Kidney tubule cell (primary cell): ENCODE measurements at places on chromosomes 11 and 22.

GRCh38 chr11:90218606-90219005 lies 4.2 kb downstream of the CHORDC1 start:
- DNase-seq, result peak; percentile 8

DNA sequence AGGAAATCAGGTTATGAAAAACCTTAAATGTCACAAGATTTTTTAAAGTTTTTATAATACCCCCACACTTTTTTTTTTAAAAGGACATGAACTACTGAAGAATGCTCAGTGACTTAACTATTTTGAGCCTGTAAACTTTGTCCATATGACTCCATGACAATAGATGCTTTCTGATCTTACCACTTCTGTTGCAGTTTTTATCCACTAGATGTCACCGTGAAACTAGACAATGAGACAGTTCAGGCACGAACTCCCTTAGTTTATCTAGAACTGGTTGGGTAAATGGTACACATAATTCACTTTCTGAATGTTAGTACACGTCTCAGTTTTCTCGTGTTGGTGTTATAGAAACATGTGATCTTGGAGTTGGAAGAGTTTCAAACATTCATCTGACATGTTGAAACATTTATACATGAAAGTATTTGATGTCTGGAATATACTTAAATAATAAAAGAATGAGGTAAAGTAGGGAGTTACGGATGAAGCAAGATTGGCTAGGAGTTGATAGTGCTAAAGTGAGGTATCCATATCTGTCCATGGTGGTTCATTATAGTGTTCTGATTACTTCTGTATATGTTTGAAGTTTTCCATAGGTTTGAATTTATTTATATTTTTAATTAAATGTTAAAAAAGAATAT lies 8.1 kb downstream of the CCDC15 start:
- peak; percentile 73 for DNase-seq

DNA sequence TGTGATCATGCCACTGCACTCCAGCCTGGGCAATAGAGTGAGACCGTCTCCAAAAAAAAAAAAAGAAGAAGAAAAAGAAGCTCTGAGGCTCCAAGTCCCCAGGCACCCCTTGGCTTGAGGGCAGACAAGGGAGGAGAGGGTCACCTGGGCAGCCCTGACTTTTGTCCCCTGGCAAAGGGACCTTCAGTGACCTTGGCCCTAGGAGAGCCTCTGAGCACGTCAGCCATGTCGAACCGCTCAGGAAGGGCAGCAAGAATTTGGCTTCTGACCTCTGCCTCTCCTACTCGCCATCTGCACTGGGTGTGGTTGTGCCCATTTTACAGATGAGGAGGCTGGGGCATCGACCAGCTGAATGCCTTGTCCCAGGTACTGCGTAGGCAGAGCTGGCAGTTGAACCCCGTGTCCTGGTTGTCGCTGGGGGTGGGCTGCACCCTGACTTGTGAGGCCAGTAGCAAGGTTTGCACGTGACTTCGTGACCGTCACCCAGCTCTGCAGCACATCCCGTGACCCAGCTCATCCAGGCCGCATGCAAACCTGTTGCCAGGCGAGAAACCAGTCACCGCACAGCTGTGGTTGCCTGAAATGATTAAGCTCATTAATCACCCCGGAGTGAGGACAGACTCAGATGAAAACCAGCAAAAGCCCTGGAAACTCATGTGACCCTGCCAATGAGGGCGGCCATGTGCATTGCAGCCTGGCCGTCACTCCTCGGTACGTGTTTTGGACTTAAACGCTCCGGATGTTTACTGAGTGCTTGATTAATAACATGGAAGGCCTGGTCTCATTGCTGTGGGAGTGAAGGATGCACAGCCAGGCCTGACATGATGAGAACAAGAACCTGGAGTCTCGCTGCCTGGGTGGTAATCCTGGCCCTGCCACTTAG lies 47.7 kb upstream of the PPP6R3 start:
- DNase-seq, result peak; percentile 18

GRCh38 chr11:100823360-100823759 lies 136.3 kb downstream of the ARHGAP42 start:
- no peak for DNase-seq

DNA sequence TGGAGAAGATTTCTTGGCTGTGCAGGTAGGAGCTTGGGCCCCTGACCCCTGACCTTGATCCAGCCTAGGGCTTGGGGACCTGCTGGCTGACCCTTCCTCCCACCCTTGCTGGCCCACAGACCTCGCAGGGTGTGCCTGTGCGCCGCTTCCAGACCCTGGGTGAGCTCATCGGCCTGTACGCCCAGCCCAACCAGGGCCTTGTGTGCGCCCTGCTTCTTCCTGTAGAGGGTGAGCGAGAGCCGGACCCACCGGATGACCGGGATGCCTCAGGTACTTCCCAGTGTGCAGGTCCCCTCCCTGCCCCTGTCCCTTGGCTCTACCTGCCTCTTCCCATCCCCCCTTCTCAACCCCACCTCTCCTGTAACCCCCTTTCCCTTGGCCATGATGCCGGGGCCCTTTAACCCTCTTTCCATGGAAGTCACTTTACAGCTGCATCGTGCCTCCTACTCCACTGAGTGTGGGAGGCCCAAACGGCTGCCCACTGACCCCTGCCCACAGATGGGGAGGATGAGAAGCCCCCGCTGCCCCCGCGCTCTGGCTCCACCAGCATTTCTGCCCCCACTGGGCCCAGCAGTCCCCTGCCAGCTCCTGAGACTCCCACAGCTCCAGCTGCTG lies 3.8 kb downstream of the INPPL1 start:
- no peak for DNase-seq

- DNase-seq, result no peak
Measured at GRCh38 chr11:134542401-134543165, 130.5 kb upstream of the B3GAT1 start.

- no peak for DNase-seq
Measured at GRCh38 chr11:33657757-33658156, 42.9 kb downstream of the C11orf91 start.

- peak; percentile 84 for DNase-seq
Measured at GRCh38 chr11:60924110-60924905, at the start of gene TMEM132A. Gene TMEM132A (plus strand): TSS chr11:60924460. CDS start chr11:60924634, 174 bp downstream.

DNA sequence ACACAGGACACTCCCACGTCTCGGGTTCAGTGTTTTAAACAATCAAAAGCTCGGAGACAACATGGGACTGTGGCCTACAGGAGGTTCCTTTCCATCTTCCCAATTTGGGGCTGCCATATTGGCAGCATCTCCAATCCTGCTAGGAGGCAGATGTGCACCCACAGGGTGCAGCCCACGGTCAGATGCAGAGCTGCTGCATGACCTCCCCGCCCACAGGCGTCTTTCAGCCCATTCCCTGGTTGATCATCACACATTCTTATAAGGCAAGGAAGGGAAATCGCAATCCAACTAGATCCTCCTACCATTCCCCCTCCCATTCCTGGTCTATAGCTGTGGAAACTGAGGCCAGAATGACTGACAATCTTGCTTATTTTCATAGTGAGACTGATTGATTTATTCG lies 121.4 kb downstream of the MICAL3 start:
- DNase-seq, result no peak

DNA sequence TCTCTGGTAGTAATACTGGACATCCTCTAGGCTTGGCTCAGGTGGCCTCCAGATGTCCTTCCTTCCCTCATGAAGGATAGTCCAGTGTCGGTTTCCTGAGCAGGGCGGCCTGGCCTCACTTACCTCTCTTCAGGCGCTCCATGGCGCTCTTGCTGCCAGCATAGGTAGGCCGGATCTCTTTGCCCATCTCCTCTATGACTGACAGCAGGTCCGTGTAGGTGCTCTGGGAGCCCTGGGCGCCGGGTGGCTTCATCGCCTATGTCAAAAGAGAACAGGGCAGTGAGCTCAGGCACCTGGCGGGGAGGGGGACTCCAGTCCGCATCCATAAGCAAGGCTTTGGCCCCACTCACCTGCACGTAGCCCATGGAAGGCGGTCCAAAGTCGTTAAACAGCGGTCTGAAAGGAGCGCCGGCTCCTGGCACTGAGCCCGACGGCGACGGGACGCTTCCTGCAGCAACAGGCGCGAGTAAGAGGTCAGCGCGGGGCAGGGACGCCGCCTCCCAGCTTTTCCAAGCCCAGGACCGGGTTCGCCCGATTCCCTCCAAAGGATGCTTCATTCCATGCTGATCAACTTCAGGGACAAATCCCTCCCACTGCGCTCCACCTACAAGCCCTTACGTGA lies 609 bp downstream of the CDK2AP2 start:
- no peak for DNase-seq

DNA sequence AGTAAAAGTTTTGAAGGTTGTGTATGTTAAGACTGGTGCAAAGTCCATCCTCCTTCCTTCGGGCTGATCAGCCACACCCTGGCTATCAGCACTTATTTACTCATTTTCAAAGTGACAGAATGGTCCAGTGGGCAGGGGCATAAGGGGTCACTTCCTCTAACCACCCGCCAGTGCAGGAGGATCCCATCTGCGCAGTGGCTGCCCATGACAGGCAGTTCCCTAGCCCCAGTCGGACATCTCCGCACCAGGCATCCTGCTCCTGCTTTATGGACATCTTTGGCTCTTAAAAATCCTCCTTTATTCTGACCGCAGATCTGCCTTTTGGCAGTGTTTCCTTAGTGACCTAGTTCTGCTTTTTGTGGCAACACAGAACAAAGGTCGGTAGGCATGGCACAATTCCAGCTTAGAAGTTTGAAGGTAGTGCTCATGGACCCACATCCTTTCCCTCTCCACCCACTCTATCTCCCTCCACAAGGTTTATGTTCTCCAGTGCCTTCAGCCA lies 55.9 kb downstream of the BMAL1 start:
- DNase-seq, result peak; percentile 90

GRCh38 chr22:41406410-41406809 lies 24.7 kb downstream of the TEF start:
- no peak for DNase-seq

DNA sequence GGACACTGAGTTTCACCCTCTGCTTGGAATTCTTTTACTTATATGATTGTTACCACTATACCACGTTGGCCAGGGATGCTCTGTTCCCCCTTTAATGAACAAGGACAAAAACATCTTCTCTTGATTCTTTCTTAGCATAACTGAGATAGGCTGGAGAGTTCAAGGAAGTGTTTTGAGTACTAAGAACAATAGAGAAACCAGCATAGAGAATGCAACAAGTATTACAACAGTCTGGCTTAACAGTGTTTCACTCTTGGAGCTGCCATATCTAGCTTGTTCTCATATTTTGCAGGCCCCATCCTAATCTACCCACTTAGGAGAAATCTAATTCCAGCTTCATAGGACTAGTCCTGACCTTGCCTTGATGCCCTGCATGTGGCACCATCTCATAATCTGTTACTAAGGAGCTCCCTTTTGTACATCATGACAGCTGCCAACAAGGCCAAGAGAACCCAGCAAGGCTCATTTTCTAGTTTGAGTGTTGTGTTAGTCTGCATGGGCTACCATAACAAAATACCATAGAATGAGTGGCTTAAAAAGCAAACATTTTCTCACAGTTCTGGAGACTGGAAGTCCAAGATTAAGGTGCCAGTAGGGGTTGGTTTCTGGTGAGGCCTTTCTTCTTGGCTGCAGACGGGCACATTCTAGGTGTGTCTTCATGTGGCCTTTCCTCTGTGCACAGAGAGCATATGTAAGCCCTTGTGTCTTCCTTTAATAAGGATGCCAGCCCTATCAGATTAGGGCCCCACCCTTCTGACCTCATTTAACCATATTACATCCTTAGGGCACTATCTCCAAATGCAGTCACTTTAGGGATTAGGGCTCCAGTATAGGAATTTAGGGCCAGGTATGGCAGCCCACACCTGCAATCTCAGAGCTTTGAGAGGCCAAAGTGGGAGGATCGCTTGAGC lies 37.8 kb downstream of the PACS1 start:
- no peak for DNase-seq

GRCh38 chr22:44026630-44027511 lies 2.8 kb downstream of the PARVB start:
- DNase-seq, result no peak

DNA sequence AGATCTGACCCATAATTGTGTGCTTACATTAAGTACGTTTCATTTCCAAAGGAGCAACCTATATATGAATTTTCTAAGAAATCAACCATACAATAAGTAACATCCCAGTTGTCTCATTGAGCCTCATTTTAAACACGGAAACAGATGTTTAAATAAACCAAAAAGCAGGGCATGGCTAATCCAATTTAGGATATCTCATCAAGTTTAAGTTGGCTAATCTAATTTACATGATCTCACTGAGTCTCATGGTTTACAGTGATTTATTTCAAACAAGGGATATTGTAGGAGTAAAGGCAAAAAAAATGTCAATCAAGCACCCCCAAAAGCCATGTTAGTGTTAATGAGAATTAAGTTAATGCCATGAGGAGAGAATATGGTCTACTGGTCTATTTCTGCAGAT lies 499.8 kb upstream of the CCDC90B start:
- DNase-seq, result no peak

DNA sequence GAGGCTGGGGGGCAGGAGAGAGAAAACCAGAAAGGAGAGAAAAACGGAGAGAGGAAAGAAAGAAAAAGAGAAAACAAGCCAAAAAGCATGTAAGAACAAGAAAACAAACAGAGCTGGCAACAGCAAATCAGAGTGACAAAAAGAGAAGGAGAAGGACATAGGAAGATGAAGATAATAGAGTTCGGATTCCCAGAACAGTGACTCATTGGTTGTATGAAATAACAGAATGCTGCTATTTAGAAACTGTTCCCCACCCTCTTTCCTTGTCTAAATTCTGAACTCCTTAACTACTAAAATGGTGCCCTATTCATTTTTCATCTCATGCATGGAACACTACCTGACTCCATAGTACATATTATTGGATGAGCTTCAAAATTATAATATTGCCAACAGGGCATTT lies 317.4 kb downstream of the C11orf87 start:
- no peak for DNase-seq

DNA sequence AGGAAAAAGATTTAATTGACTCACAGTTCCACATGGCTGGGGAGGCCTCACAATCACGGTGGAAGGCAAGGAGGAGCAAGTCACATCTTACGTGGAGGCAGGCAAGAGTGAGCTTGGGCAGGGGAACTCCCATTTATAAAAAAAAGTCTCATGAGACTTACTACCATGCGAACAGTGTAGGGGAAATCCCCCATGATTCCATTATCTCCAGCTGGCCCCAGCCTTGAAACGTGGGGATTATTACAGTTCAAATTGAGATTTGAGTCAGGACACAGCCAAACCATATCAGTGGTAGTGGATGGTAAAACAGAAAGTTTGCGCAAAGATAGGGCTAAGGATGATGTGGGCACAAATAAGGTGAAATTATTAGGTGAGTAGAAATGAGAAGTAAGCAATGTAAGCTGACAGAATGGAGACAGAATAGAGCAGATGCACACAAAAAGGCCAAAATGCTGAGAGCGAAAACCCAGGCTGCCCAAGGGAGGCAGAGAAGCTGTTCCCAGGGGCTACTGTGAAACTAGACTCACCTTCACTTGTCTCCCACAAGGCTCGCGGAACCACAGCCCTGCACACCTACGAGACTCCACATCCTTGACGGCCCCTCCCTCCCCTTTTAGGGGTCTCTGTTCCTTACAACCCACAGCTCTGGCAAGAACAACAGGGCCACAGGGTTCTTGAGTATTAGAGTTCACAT lies 377.6 kb downstream of the CADM1 start:
- DNase-seq, result peak; percentile 75

DNA sequence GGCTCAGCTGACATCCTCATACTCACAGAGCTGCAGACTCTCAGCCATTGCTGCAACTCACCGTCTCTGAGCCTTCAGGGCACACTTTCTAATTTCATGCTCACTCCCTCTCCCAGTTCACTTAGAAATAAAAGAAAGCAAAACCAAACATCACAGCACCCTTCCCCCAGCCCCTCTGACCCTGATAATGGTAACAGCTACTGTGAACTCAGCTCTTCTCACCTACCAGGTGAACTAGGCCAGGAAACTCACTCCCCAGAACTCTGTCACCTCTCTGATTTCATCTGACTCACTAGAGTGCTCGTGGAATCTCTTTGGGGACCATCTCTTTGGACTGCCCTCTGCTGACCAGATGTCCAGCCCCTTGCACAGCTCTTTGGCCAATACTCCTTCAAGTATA lies 14.5 kb upstream of the PARVA start:
- DNase-seq, result no peak
